ENCODE measurements at places on chromosomes 12 and 14. TPM values are rescaled to one million over a fixed set of nuclear protein-coding genes. Genes with fewer than 3 reads are reported as not detected.

GRCh38 chr12:52915637-52916036, 10.8 kb upstream of the KRT8 start:
- no peak for DNase-seq

Gene RHEBL1
- 8.0 TPM for total RNA-seq

Gene KITLG
- total RNA-seq, result 5.0 TPM

Gene FGD6
- total RNA-seq, result 12.4 TPM

Gene ATN1
- 6.6 TPM for total RNA-seq

Measured in A172 (cell line).